ENCODE measurements at places on chromosomes 1 and 21.

GRCh38 chr1:184191181-184191621 is 139.7 kb downstream of the TSEN15 start:
- H3K27me3 ChIP-seq, result no peaks in the 10 kb centered on the region
- H3K4me1 ChIP-seq, result no peaks in the 10 kb centered on the region
- H3K27ac ChIP-seq, result no peak overlapping the region
- H3K36me3 ChIP-seq, result no peaks in the 10 kb centered on the region
- no peak overlapping the region for H3K4me3 ChIP-seq

DNA sequence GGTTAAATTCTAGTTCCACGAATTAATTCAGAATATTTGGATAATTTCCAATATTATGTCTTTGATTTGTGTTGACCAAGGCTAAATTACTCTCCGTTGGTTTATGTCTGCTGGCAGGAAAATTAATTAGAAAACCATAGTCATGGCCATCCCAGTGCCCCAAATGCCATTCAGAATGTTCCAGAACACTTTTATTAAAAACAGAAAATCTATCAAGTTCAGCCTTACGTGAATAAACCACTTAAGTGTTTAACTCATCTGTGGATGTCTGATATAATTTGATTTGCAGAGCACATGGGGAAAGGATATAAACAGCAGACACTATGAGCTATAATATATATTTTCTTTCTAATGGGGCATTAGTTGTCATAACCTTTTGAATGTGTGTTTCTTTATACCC is 480.7 kb downstream of the MRPL39 start:
- H3K4me1 ChIP-seq, result no peaks in the 10 kb centered on the region
- H3K27ac ChIP-seq, result no peak overlapping the region
- no peak for DNase-seq
- H3K4me3 ChIP-seq, result no peak overlapping the region
- H3K27me3 ChIP-seq, result no peaks in the 10 kb centered on the region

DNA sequence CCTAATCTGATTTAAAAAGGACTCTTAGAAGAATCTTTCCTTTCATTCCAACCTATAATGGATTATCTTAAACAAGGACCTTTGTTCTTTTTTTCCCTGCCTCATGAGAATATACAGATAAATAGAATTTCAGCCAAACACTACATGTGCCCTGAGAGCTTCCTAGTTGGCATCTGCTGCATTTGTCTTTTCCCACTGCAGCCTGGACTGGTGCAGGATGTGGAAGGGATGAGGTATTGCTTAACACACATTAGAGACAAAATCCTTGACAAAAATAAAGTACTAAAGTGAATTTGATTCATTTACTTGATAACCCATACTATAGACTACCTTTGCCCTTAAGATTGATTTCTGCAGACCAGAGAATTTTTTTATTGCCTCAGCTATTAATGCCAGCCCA is 59.5 kb downstream of the PALMD start:
- no peak overlapping the region for H3K4me3 ChIP-seq
- DNase-seq, result no peak
- H3K4me1 ChIP-seq, result no peaks in the 10 kb centered on the region
- H3K27ac ChIP-seq, result no peak overlapping the region
- H3K27me3 ChIP-seq, result no peaks in the 10 kb centered on the region

DNA sequence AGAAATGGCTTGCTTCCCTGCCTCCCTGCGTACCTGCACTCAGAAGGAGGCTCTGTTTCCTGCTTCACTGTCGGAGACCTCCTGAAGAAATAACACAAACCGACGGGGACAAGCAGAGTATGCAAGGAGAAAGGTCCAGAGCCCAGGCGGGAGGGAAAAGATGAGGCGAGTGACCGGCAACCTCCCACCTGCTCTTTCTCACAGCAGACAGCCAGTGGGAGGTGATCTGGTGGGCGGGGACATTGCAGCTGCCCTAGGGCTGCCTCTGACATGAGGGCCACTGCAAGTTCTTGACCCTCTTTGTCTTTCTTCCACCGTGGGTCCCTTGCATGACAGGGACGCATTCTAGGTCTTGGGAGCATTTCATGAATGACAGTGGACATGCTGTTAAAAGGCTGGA is 368.2 kb downstream of the CAMTA1 start:
- H3K4me3 ChIP-seq, result no peak overlapping the region
- H3K4me1 ChIP-seq, result no peaks in the 10 kb centered on the region
- H3K27me3 ChIP-seq, result no peaks in the 10 kb centered on the region
- H3K36me3 ChIP-seq, result no peaks in the 10 kb centered on the region
- H3K27ac ChIP-seq, result no peak overlapping the region
- no peak for DNase-seq

DNA sequence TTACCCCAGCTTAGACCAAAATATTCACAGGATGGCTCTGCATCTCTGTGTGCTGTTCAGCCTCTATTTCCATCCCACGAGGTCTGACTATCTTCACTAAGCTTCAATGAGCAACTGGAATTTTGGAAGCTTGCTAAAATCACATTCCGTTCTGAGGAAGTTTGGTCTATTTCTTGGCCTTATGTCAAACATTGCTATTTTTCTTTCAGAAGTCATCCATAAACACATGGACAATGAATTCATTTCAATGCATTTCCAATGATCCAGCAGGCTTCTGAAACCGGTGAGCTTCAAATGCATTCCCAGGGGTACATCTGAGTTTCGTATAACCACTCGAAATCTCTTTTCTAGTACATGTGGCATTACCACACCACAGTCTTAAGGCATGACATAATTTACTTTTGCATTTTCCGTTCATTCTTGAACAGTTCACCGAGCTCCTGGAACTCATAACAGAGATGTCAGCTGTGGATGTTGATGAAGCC is 294.1 kb upstream of the KAZN start:
- no peak overlapping the region for H3K4me3 ChIP-seq
- peak overlapping the region; percentile 84 for H3K27ac ChIP-seq
- H3K36me3 ChIP-seq, result no peaks in the 10 kb centered on the region
- no peak for DNase-seq
- H3K4me1 ChIP-seq, result peaks cover 28% of the 10 kb centered on the region
- H3K27me3 ChIP-seq, result no peaks in the 10 kb centered on the region

- H3K4me3 ChIP-seq, result no peak overlapping the region
- no peak for DNase-seq
- no peak overlapping the region for H3K27ac ChIP-seq
Observed at GRCh38 chr1:35675773-35676172, 34.4 kb upstream of the PSMB2 start.

GRCh38 chr1:71792264-71792663 is 490.1 kb downstream of the NEGR1 start:
- no peaks in the 10 kb centered on the region for H3K27me3 ChIP-seq
- H3K27ac ChIP-seq, result no peak overlapping the region
- no peaks in the 10 kb centered on the region for H3K36me3 ChIP-seq
- no peak for DNase-seq

DNA sequence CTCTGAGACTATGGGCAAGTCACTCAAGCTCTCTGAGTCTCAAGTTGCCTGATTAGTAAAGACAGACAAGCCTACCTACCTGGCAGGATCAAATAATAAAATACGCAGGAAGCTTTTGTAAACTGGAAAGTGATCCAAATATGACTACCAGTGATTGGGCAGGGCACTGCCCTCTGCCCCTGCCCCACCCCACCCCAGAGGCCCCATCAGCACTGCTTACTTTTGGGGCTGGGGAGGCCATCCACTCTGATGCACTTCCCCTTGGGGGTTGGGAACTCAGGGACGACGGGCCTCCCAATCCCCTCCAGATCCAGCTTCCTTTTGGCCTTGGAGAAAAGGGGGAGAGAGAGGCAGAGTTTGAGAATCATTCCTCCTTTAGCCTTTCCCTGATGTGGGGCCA is 6.9 kb downstream of the E2F2 start:
- DNase-seq, result no peak
- H3K4me3 ChIP-seq, result no peak overlapping the region
- H3K4me1 ChIP-seq, result peaks cover 46% of the 10 kb centered on the region
- peaks cover 29% of the 10 kb centered on the region for H3K36me3 ChIP-seq
- peak overlapping the region; percentile 91 for H3K27ac ChIP-seq

GRCh38 chr21:44539991-44540666 is at the start of gene KRTAP10-1:
Gene KRTAP10-1, minus strand, starts transcription at chr21:44540195. Its CDS starts 45 bp downstream, at chr21:44540150.
- H3K27me3 ChIP-seq, result no peaks in the 10 kb centered on the region
- no peaks in the 10 kb centered on the region for H3K36me3 ChIP-seq
- no peak within 1 kb of the TSS for H3K4me3 ChIP-seq
- DNase-seq, result no peak
- H3K27ac ChIP-seq, result no peak within 1 kb of the TSS

DNA sequence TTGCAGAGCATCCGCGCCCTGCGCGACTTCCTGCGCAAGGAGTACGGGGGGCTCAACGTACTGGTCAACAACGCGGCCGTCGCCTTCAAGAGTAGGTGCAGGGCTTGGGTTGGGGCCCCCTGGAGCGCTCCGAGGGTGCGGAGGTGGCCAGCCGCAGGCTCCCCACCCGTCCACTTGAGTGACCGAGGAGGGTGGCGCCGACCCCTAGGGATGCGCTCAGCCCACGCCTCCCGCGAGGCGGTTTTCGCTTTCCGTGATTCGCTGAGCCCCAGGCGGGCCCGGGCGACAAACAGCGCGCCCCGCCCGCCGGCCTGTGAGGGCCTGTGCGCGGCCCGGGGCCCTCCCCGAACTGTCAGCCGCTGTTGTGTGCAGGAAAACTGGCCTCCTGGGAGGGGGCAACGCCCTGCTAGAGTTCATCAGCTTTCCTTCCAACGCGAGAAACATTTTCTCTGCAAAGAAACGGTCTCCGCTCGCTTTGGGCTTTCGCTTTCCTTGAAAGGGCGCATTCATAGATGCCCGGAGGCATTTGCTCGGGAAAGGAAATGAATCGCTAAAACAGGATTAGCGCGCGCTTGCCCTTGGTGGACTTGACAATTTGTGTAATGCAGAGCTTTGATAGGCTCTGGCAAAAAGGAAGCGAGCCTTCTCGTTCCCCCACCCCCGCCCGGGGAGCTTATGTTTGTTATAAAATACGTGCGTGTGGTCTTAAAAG is 668 bp downstream of the CBR3 start:
- H3K27ac ChIP-seq, result peak overlapping the region; percentile 99
- H3K27me3 ChIP-seq, result no peaks in the 10 kb centered on the region
- no peak for DNase-seq
- peak overlapping the region; percentile 75 for H3K4me3 ChIP-seq
- peaks cover 3% of the 10 kb centered on the region for H3K36me3 ChIP-seq
- H3K4me1 ChIP-seq, result peaks cover 10% of the 10 kb centered on the region

DNA sequence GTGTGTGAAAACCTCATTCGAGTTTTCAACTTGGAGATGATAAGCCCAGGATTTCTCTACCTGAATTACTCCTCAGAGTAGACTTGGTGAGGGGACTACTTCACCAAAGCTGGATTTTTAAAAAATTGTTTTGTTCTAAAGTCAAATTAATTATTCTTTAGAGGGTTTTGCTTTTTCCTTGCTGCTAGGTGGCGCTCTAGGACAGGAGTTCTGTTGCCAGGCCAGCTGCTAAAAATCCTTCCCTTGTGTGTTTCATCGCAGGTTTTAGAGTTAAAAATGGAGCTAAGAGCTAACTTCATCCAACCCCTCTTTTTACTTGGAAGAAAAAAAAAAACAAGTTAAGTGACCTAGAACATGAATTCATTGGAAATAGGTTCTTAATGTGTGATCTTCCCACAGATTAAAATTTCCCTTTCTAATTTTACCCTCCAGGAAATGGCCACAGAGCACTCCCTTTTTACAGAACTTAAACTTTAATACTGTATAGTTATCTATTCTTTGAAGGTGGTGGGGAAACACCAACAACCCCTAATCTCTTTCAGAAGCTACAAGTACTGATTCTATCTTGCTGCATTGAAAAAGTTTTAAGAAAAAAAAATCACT is 36.7 kb upstream of the FAM163A start:
- H3K4me3 ChIP-seq, result no peak overlapping the region
- H3K27ac ChIP-seq, result no peak overlapping the region
- H3K36me3 ChIP-seq, result no peaks in the 10 kb centered on the region
- H3K27me3 ChIP-seq, result no peaks in the 10 kb centered on the region

- no peaks in the 10 kb centered on the region for H3K36me3 ChIP-seq
- H3K4me3 ChIP-seq, result no peak overlapping the region
Observed at GRCh38 chr1:186022184-186022583, 288.0 kb downstream of the HMCN1 start.

- no peaks in the 10 kb centered on the region for H3K36me3 ChIP-seq
- H3K4me3 ChIP-seq, result no peak overlapping the region
- no peaks in the 10 kb centered on the region for H3K4me1 ChIP-seq
Observed at GRCh38 chr1:116466810-116467557, 93.9 kb downstream of the ATP1A1 start.

DNA sequence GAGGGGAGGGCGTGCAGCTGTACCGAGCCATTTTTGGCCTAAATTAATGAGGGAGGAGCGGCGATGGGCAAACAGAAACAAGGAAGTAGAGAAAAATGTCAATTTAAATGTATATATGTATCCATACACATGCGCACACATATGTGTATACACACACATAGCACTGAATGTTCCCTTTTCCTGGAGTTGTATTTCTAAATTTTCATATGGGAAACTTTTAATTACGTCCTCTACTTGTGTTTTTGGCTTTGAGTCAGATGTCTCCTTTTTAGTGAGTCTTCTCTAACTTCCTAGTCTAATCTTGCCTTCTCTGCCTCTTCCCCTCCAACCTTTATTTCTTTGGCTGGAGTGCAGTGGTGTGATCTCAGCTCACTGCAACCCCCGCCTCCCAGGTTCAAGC is 15.4 kb upstream of the CYYR1 start:
- H3K27ac ChIP-seq, result no peak overlapping the region
- H3K36me3 ChIP-seq, result no peaks in the 10 kb centered on the region
- peaks cover 5% of the 10 kb centered on the region for H3K4me1 ChIP-seq
- H3K27me3 ChIP-seq, result no peaks in the 10 kb centered on the region

DNA sequence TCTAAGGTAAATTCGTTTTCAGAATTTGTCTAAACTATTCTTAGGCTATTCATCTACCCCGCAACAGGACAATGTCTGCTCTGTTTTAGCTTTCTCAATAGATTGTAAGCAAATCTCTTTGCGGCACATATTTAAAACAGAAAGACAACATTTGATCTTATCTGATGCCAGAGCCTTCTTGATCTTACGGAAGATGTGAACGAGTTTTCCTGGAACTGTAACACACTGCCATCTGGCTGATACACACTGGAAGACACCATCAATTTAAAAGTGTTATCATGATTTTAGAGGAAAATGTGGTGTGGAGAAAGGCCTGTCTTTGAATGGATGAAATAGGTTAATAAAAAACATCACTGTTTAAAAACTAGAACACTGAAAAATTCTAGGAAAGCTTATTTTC is 36.1 kb downstream of the COA6 start:
- H3K4me1 ChIP-seq, result no peaks in the 10 kb centered on the region
- H3K27ac ChIP-seq, result no peak overlapping the region
- no peak overlapping the region for H3K4me3 ChIP-seq
- DNase-seq, result no peak
- no peaks in the 10 kb centered on the region for H3K27me3 ChIP-seq
- peaks cover 82% of the 10 kb centered on the region for H3K36me3 ChIP-seq

- H3K4me3 ChIP-seq, result no peak overlapping the region
- peaks cover 13% of the 10 kb centered on the region for H3K4me1 ChIP-seq
- H3K27ac ChIP-seq, result no peak overlapping the region
- H3K27me3 ChIP-seq, result peaks cover 19% of the 10 kb centered on the region
Observed at GRCh38 chr1:31769720-31770390, 5.7 kb upstream of the ADGRB2 start.

- no peak overlapping the region for H3K27ac ChIP-seq
- DNase-seq, result no peak
- H3K4me3 ChIP-seq, result no peak overlapping the region
- H3K4me1 ChIP-seq, result peaks cover 13% of the 10 kb centered on the region
- no peaks in the 10 kb centered on the region for H3K27me3 ChIP-seq
Observed at GRCh38 chr1:33902486-33903209, 38.8 kb downstream of the HMGB4 start.
